ENCODE measurements at places on chromosomes 2 and 18.

GRCh38 chr2:37779139-37779538, 107.7 kb upstream of the CDC42EP3 start:
- no peak for DNase-seq

DNA sequence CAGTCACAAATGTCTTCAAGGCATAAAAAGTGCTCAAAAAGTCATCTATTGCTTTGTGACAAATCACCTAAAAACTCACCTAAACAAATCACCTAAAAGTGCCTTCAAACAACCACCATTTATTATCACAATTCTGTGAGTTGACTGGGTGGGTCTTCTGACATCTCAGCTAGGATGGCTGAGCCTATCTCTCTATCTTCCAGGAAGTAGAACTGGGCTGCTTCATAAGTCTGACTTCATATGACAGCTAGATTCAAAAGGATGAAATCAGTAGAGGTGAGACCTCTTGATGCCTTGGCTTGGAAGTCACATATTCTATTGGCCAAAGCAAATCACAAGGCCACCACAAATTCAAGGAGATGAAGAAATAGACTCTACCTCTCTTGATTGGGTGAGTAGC, 199.2 kb upstream of the SLC39A10 start:
- no peak for DNase-seq

GRCh38 chr2:174994381-174994780, 10.8 kb downstream of the CHN1 start:
- DNase-seq: no peak

DNA sequence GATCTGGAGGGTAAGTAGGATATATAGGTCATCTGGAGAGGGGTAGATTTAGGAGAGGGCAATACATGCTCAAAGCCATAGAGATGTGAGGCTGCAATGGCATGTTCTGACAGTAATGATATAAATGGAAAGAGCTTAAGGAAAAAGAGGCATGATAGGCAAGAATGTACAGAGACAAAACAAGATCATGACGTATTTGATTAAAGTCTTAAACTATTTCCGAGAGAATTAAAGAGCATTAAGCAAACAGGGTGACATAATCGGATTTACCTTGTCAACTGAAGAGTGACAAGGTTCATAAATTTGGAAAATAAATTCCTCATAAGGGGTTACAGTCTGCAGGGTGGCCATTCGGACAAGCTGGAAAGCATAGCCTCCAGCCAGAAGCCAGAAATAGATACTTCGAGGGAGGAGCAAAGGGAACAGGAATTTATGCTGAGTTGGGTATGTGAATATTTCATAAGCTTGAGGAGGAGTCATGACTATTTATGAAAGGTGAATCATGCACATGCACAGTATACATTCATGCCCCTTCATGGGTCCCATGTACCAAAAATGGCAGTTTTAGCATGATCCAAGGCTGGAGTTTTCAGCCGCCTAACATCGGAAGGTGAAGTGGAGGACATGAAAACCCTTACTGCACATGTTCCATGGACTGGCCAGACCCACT, 396.2 kb upstream of the VWC2L start:
- DNase-seq: no peak

DNA sequence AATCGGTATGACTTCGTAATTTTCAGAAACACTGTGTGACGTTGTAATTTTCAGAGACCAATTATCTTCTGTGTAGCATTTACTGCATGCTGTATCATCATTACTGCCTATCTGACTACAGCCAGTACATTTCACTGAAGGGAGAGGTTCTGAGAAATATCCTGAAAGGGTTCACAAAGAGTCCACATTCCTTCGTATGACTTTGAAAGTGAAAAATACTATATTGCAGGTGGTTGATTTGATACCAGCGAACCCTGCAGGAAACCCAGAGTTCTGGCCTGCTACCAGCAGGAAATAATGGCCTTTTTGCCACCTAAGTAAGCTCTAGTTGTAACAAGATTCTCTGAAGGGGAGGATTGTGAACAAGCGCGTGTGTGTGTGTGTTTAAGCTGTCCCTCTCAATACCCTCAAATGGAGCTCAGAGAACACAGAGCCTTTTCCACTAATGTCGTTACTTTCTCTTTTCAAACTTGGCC, 155.5 kb downstream of the ARHGAP28 start:
- peak; percentile 24 for DNase-seq

DNA sequence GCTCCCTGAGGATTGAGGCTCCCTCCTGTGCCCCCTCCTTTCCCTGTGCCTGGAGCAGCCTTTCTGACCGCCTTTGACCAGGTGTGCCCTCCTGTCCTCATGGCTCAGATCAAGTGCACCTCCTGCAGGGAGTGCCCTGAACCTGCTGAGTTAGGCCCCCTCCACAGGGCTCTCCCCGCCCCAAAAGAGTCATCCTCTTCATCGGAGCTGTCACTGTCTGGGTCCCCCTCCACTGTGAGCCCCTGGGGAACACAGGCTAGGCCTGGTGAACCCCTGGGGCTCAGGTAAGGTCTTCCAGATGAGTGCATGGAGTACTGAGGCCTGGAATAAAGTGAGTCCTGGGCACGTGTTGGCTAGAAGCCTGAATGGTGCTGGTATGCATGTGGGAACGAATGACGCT, 173.5 kb downstream of the INHBB start:
- no peak for DNase-seq

GRCh38 chr2:228590681-228591080, 409.2 kb upstream of the SPHKAP start:
- DNase-seq: no peak

DNA sequence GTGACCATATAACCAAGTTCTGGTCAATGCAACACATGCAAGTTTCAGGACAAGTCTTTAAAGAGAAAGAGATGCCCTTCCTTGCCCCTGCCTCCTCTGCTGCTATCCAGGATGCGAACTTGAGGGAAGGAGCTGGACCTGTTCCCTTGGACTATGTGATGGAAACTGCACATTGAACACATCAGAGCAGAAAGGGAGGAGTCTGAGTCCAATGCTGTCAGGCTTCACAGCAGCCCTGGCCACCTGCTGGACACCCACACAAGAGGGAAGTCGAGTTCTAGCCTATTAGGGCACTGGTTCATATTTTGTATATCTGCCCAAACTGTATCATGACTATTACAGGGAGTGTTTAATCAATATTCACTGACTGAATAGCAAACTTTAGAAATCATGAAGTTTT, 38.3 kb upstream of the TEX51 start:
- DNase-seq: no peak

DNA sequence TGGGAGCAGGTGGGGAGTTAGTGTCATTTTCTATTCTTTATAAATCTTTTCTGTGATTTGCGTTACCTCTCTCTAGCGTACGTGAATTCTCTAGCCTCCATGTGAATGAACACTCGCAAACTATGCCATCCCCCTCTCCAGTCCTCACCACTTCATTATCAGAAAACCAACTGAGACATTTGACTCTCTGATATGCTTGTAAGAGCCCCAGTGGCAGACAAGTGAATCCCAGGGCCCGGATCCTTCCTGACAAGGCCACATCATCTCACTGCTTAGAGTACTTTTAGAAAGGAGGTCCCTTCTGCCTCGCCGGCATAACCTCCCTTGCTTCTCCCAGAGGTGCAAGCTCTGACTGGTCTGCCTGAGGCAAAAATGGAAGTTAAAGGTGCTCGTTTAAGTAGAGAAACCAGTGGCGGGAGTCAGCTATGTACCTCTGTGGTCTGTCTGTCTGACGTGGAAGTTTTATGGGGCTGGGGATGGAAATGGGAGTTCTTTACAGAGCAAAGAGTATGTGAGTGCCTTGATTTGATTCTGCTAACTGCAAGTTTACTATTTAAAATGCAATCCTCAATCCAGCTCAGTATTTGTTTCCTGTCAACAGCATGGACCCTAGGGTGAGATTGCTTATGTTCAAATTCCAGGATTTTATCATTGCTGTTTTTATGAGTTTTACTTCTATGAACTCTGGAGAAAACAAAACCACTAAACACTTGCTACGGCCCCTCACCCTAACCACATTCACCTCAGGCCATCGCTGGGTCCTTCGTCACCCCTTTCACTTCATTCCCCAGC, 114.9 kb upstream of the MSTN start:
- no peak for DNase-seq

DNA sequence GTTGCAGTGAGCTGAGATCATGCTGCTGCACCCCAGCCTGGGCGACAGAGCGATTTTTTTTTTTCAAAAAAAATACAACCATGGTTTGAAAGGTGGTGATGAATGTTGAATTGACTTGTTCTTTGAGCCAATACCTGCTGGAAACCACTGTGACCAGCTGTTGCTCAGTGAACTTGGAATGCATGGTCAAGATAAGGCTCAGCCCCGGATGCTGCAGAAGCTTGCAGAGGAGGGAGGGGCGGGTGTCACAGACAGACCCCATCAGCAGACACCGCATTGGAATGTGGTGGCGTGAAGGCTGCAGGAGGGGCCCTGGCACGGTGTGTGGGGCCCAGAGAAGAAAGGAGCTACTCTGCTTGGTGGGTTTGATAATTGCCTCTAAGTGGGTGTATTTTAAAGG, 91.6 kb downstream of the ITGB1BP1 start:
- no peak for DNase-seq

- peak; percentile 77 for DNase-seq
Measured at GRCh38 chr2:168816369-168816768, 13.9 kb downstream of the NOSTRIN start.

GRCh38 chr2:206989311-206989710, 50.0 kb downstream of the CPO start:
- DNase-seq: peak; percentile 24

DNA sequence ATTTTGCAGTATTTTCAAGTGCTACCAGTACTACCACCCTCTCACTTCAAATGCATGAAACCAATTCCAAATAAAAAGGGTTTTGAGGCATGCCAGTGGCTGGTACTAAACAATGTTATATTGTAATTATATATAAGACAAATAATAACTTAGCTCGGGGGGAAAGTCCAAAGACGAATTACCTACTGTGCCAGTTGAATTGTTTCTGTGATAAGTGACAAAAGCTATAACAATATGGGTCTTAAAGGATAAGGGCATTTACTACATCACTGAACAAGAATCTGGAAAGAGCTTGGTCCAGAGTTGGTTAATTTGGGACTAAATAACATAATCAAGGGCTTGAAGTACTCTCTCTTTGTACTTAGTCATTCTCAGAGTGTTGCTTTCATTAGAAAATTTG, 404.7 kb upstream of the CHAC2 start:
- no peak for DNase-seq

DNA sequence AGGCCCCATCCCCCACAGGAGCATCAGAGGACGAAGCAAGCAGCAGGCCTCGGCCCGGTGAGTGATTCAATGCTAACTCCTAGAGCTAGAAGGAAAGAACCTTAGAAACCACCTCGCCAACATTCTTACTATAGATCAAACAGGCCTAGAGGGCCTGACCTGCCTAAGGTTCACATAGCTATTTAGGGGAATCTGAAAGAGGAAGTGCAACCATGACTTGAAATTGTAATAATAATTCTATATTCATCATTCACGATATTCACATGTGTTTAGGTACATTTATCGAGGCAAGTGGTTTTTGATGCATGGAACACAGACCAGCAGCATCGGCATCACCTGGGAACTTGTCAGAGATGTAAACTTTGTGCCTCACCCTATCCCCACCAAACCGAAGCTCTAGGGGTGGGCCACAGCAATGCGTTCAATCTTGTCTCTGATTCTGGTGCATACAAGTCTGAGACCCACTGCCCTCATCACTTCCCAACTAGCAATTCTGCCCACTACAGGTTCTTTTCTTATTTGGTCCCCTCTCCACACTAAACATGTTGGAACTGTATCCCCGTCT, 78.0 kb upstream of the DNMT3A start:
- no peak for DNase-seq

DNA sequence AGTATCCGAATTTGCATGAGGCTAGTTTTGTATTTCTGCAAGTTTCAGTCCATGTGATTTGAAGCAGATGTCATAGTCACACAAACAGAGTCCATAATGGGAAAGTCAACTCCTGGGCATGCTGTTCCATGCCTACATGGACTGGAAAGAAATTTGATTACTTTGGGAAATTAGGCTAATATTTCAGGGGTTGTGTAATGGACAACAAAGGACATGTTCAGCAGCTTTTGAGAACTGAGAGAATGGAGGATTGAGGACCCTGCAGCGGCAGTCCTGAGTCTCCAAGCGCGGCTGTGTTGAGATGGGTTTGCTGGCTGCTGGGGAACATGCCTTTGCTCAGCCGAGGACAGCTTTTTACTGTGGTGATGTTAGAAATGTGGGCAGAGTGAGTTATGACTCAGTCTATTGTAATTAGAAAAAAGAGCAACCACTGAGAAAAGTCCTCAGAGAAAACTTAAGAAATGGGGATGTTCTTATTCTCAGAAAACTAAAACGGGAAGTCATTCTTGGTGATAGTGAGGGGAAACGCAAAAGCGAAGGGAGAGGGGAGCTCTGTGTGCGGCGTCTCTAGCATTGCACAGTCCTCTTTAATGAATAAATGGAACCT, 149.2 kb downstream of the FAM210A start:
- peak; percentile 59 for DNase-seq

DNA sequence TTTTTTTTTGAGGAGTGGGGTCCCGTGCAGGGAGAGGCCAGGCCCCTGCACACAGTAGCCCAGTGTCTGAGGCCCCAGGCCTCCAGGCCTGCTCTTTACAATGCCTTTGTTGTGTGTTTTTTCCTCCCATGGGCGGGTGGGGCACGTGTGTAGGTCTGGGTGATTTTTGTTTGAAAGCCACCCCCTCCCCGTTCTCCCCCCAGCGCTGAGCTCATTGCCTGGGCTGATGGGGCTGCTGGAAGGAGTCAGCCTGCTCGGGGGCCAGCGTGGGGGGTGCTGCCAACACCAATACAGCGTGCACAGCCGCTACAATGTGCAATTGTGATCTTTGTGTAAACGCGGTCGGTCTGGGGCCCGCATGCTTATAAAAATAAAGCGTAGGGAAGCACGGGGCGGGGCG, 142.7 kb downstream of the DYSF start:
- no peak for DNase-seq

- DNase-seq: no peak
Measured at GRCh38 chr2:181900007-181900651, 8.6 kb downstream of the ITPRID2 start.

DNA sequence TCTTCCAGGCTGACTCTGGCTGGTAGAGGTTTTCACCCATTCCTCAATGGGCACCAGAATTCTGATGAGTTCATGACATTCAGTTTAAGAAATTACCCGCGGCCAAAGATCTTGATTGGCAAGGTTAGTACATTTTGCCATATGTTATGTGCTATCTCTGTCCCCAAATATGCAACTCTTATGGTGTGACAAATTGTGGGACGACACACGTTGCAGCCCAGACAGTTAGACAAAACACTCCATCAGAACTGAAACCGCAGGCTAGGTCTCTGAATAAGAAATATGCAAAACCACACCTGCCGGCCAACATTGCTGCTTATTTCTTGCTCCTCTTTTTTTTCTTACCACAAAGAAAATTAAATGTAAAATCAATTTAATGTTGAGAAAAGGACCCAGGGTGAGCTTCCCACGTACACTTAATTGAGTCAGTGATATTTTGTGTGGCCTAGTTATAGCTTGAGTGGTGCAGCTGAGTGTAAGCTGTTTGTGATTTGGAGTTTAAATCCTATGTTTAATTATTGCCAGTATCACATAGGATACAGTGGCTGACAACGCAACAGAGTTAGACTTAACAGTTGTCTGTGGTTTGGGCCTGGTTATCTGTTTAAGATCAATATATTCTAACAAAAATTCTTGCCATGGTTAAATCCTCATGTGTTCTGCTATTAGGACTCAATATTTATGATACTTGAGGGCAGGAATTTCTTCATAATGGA, 35.7 kb upstream of the LTBP1 start:
- no peak for DNase-seq

GRCh38 chr2:43027097-43027873, 199.1 kb downstream of the ZFP36L2 start:
- DNase-seq: no peak

GRCh38 chr2:219000569-219000960, 7.3 kb upstream of the CRYBA2 start:
- no peak for DNase-seq
